Stimulated activated CD4-positive, alpha-beta T cell treated with anti-CD3 and anti-CD28 coated beads, Interleukin-15, amount 100 ng/mL, for 1 hour (primary cell): ENCODE measurements at places on chromosomes 1 and 21.

GRCh38 chr1:116496898-116497297, 73.9 kb downstream of the CD58 start:
- DNase-seq, result no peak

- no peak for DNase-seq
Observed at GRCh38 chr1:216804111-216804510, 80.9 kb upstream of the ESRRG start.

GRCh38 chr1:176545034-176545639, 82.2 kb downstream of the PAPPA2 start:
- no peak for DNase-seq

DNA sequence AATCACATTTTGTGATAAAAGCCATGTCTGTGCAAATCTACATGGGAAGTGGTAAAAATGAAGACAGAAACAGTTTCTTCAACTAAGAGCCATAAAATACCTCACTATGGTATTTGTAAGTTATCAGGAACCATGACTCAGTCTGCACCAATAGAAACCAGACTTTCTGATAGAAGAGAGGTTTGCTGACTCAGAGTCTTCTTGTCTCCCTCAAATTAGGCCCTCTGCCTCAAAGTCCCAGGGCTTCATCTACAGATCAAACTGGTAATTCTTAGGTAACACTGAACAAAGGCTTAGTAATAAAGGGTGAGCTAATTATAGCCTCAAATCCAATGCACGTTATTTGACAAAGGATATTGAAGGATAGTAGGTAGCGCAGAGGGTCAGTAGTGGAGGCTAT, 30.9 kb upstream of the SSX2IP start:
- no peak for DNase-seq

DNA sequence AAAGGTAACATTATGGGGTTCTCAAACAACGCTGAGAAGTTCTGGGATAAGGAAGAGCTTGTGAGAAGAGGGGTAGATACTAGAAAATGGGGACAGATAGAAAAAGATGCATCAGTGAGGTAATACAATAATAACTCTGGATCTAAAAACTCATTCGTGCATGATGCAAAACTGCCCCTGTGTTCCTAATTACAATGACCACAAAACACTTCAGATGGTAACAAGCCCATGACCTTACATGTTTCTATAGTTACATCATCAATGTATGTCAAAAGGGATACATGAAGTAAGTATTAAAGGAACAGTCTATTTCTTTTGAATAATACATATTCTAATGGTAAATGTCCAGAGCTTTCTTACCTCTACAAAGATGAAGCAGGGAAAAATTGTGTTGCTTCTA, 110.6 kb upstream of the PLPPR5 start:
- no peak for DNase-seq

- DNase-seq, result no peak
Observed at GRCh38 chr1:237911911-237912310, 21.2 kb upstream of the ZP4 start.

- no peak for DNase-seq
Observed at GRCh38 chr1:111140680-111140967, 601 bp downstream of the CEPT1 start.

DNA sequence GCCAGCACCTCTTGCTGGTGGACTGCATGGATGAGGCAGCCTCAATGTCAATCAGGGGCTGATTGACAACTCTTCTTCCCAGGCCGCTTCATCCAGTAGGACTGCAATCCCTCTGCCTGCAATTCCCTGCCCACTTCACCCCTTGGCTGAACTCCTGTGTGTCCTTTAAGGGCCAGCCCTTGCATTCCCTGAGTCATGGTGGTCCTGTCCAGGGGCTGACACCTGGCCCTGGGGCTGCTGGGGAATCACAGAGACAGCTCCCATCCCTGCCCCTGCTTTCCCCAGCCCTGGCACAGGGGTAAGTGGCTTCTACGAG, 4.6 kb upstream of the EPS8L3 start:
- DNase-seq, result no peak

GRCh38 chr21:38202811-38203210, 54.0 kb upstream of the KCNJ15 start:
- DNase-seq, result no peak

GRCh38 chr1:8011016-8011415, 15.1 kb downstream of the ERRFI1 start:
- DNase-seq, result no peak

GRCh38 chr1:153684892-153685291, 6.4 kb downstream of the NPR1 start:
- DNase-seq, result no peak

DNA sequence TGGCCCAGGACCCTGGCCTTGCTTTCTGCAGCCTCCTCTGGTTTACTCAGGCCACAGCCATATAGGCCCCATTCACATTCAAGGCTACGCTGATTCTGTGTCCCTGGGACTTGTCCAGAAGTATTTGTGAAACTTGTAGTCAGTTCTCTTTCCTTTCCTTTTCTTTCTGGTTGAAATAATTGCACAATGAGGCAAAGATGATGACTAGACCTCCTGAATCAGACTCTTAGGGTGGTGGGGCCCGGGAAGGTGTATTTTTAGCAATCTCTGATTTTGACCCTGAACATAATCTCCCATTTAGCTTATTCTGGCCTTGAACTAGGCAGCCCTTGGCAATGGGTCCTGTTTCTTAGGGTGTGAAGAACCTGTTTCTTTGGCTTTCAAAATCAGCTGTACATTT, 39.9 kb downstream of the STUM start:
- no peak for DNase-seq

- no peak for DNase-seq
Observed at GRCh38 chr1:43925846-43926245, 7.8 kb upstream of the ARTN start.

DNA sequence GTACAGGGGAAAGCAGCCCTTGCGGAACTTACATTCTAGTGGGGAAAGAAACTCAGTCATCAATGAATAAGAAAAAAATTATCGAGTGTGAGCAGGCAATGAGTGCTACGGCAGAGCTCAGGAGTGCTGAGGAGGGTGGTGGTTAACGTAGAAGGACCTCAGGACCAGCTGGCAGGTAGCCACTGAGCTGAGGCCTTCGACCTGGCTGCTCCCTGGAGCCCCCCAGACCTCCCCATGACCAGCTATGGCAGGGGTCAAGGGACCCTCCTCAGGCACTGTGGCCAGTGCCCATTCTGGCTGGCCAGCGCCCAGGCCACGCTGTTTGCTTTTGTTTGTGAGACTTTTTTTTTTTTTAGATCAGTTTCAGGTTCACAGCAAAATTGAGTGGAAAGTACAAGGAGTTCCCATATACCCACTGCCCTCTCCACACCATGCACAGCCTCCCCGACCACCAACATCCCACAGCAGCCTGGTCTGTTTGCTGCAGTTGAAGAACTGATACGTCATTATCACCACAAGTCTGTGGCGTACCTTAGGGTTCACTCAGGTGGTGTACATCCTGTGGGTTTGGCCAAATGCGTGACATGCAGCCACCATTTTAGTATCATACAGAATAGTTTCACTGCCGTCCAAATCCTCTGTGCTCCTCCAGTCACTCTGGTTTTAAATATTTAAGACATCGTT, 11.8 kb upstream of the TTC22 start:
- no peak for DNase-seq

GRCh38 chr21:32413697-32414578, 1.4 kb downstream of the EVA1C start:
- no peak for DNase-seq

GRCh38 chr1:228317891-228318810, 88.5 kb downstream of the TRIM11 start:
- DNase-seq, result no peak

DNA sequence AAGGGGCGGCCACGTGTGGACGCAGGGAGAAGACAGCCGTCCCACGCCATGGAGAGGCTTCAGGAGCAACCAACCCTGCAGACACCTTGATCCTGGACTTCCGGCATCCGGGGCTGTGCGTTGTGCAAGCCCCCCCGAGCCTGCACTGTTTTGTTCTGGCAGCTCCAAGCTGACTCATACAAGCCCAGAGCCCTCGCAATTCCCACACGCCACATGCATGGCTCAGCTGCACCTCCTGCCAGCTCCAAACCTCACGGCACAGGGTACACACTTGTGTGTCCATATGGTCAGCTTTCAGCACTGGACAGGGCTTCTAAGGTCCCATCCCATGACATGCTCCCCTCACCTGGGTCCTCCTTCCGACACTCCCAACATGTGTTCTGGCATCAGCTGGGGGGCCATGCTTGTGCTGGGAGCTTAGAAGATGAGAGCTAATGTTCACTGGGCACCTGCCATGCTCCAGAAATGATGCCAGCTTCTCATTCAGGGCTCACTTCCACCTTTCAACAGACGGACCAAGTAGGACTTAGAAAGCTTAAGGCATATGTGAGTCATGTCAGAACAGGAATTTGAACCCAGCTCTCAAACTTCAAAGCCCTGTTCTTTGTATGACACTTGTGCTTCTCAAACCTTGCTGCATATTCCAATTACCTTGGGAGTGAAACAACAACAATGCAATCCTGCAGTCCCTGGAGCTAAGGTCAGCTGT, 137.3 kb downstream of the PGBD5 start:
- no peak for DNase-seq

GRCh38 chr1:36151845-36152203, 2.5 kb upstream of the TRAPPC3 start:
- DNase-seq, result no peak

DNA sequence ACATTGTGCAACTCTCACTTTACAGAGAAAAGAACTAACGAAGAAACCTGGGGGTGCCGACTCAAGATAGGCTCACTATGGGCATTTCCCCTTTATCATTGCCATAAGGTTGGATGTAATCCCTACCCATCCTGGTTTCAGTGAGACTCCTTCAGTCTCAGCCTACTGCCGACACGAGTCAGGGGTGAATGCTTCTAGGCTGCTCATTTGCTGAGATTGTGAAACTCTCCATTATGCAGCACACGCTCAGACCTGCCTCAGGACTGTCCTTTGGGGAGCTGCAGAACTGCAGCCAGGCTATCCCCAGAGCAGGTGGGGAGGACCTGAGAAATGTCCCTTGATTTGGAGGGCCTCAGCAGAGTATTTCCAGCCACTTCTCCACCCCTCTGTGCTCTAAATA, 22.2 kb downstream of the TSHB start:
- DNase-seq, result no peak

GRCh38 chr1:159664247-159664646, 50.1 kb downstream of the CRP start:
- DNase-seq, result no peak

- DNase-seq, result peak; percentile 49
Observed at GRCh38 chr1:21622466-21623315, 46.5 kb downstream of the RAP1GAP start.

DNA sequence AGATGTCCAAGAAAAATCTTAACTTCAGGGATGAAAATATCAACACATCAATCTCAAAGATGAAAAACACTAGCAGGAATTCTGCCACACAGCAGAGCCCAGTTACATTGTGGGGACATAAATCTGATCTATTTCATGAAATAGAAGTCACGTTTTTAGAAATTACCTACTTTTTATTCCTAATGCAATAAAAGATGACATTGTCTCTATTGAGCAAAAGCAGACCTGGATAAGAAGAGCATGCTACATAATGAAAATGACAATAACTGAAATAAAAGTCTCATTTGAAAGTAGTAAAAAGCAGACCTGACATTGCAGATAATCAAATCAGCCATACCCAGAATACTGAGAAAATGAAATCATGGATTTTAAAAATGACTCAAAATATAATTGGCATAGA, 156.8 kb downstream of the NTNG1 start:
- no peak for DNase-seq

GRCh38 chr1:64136752-64137411, 66.5 kb upstream of the UBE2U start:
- DNase-seq, result peak; percentile 24
